Pulmonary artery endothelial cell (primary cell): ENCODE measurements at places on chromosomes 12 and 14. TPM values are rescaled to one million over a fixed set of nuclear protein-coding genes. Genes with fewer than 3 reads are reported as not detected.
A peak's percentile ranks its signal among the peaks of the same experiment; 100 is the strongest.

The PPP2R5C gene
- 81.4 and 81.5 TPM in 2 replicates for total RNA-seq

The KLRD1 gene
- total RNA-seq = 0.20 and 0.32 TPM in 2 replicates

DNA sequence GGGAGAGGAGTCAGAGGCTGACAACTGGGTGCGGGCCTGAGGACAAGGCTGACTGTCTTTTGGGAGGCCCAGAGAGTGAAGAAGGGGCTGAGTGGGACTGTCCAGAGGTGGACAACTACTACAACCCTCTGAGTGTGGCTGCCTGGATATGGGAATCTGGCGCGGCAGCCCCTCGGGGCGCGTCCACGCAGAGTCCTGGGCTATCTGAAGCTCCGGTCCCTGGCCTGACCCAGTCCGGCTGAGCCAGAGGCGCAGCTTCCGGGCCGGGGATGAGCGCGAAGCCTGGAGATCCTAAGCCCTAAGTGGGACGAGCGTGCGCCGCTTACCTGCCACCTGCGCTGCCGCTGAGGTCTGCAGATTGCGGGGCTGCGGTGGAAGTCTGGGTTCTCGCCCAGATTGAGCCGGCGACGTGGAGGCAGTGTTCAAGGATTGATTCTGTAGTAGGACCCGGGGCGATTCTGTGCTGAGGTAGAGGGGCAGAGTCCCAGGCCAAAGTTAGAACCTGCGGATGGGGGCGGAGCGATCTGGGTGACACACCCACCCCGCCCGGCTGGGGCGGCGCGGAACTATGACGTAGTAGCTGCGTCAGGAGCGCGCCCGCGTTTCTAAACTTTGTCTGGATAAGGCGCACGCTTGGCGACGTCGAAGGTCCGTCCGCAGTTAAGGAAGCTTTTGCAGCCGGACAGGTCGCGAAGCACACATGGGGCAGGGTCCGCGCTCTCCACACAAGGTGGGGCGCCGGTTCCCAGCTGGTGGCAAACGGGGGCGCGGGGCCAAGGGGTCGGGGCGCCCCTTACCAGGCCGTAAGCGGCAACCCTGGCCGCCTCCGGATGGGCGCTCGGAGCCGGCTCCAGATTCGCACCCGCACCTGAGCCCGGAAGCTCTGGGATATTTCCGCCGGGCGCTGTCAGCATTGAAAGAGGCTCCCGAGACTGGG lies at the start of the genes DHRS1 and NOP9:
Gene DHRS1 (minus strand): TSS at position 526 of the 937 bp plus-strand sequence. CDS start 674 bp downstream, outside the sequence.
Gene NOP9 (plus strand): TSS at position 596 of the 937 bp plus-strand sequence. CDS start 105 bp downstream, at position 701.
- DNase-seq = peak; percentile 59

DNA sequence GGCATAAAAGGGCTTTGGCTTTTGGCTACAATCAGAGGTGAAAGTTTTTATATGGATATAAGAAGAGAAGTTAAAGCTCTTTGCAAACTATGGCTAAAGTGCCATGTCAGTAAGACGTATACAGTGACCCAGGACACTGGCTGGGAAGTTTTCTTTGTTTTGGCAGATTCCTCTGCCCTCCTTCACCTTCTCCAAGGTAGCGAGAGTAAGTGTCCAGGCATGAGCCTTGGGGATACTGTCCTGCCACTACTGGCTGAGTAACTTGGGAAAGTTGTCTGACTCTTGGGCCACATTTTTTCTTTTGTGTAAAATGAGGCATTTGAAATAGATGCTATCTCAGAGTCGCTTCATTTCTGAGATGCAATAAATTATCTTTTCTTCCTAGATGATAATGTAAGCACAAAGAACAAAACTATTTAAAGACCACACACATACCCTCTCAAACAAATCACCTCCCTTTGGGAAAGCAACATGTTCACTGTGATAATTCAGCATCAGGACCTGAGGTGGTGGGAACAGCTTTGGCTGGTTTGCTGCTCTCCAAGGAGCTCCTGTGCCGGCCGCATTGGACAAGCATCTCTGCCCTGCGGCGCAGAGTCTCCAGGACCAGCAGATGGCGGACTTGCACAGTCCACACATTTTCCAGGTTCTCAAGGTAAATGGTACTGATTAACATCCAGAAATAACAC lies 106.3 kb downstream of the PTCSC3 start:
- DNase-seq = no peak

DNA sequence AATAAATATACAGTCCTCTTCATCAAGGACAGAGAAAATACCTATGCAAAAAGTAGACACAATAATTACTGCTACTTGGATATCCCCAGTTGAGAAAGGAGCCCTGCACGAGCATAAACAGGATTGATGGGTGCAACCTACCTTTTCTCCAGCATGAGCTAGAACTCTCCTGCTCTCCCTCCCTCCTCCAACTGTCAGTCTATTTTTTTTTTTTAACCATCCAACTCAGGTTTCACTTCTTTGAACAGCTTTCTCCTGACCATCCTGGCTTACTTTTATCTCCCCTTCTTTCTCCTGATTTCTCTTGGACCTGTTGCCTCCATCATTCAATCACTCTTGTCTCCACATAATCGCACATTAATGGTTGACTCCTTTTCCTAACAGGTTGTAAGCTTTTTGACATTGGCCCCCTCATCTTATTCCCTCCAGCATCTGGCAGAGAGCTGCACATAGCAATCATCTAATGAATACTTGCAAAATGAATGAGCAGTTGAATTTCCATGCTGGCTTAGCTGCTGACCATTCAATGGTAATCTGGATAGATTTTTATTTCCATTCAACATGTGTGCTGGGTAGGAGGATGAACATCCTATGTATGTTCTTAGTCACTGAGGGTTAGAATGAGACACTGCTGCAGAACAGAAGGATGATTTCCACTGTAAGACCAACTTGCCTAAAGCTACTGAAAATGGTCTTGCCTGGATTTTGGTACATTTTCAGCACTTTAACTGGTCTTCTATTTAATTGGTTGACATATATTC lies 24.4 kb downstream of the MYBPC1 start:
- DNase-seq = no peak

- no peak for DNase-seq
Measured at GRCh38 chr12:114982760-114983159, 298.8 kb upstream of the TBX3 start.

DNA sequence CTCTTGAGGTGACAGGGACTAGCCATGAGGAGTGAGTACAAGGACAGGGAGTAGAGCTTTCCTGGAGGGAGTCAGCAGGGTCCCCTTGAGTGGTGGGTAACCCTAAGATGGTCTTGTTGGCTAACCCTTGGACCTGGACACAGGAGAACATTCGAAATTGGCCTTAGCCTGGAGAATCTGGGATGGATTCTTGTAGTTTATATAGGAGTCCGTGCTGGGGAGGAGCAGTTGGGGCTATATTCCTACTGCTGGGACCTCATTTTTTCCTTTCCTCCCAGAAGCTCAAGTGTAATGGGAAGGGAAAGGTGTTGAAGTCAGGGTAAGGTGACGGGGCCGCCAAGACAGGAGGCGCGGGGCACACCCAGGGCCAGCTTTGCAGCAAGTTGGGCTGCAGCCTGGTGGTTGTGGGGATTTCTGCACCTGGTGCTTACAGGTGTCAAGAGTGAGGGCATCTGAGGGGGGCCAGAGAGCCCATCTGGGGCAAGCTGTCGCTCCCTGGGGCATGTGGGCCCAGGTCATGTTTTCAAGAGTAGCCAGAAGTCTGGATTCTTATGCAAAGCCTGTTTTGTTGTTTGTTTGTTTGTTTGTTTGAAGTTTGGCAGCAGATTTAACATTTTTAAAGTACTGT lies 5.1 kb downstream of the BCL7A start:
- no peak for DNase-seq
